ENCODE measurements at places on chromosomes 1 and 21. TPM values are rescaled to one million over a fixed set of nuclear protein-coding genes. Genes with fewer than 3 reads are reported as not detected.

DNA sequence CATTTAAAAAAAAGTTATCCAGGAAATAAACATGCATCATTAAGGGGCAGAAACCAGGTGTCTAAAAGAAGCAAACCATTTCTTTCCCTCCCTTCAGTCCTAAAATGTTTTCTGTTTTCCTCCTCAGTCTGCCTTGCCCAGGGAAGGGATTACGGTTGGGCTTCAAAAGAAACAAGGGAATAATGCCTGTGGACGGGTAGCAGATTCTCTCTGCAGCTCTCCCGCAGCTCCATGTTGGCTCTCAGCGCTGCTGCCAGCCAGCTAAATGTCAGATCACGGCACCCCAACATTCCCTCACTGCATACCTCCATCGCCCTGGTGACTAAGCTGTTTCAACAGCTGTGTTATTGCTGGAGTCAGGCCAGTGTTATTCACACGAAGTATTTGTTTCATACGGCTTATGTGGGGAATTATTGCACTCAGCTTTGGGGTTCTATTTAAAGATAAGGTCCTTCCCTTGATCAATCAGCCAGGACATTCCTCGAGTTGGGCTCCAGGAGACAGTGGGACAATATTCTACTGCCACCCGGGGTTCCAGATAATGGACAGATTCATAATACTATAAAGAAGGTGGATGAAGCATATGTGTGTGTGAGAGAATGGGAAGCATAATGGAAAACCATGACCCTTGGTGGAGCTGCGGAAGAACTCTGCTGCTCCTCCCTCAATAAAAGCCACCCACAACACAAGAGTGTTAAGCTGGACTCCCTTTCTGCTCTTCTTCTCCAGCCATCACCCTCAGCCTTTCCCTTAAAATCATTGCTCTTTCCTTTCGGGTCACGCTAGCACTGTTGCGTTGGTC, 58.2 kb downstream of the WLS start:
- DNase-seq, result peak; percentile 83

DNA sequence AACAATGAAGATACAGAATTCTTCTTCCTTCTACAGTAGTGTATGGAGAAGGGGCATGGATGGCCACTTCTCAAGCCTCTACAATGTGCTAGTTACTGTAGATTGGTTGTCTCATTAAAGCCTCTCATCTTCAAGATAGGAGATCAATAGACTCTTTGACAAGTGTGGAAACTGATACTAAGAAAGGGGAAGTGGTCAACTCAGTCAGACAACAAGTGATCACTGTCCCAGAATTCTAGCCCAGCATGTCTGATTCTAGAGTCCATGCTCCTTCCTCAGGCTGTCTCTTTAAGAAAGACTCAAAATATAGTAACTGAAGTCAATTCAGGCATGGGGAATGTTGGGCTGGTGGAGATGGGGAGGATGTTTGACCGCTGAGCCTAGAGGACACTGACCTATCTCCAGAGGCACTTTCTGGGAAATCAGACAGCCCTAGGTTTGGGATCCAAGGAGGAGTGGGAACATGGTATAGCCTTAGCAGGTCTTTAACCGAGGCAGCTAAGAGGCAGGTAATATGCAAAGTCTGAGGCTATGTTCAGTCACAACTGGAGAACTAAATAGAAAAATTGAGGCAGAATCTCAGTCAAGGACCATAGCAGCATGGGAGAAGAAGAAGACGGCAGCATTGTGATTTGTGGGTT, 39.3 kb upstream of the EYA3 start:
- no peak for DNase-seq

GRCh38 chr1:177077734-177078499, 86.6 kb downstream of the ASTN1 start:
- DNase-seq, result no peak

DNA sequence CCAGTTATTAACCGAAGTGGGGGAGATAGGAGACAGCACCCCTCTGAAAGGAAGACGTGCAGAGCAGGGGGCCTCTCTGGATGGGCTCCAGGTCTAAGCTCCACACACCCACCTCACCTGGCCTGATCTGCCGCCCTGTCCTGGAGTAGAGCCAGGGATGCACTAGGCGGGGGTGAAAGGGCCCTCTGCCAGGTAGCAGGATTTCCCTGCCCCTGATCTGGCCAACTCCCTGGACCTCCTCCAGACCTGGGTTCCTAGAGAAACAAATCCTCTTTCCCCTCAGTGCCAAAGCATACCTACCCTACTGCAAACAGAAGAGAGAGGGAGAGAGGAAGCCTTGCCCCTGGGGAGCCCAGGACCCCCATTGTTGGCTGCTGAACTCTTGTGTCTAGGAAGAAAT, 2.0 kb downstream of the CRABP2 start:
- DNase-seq, result no peak

DNA sequence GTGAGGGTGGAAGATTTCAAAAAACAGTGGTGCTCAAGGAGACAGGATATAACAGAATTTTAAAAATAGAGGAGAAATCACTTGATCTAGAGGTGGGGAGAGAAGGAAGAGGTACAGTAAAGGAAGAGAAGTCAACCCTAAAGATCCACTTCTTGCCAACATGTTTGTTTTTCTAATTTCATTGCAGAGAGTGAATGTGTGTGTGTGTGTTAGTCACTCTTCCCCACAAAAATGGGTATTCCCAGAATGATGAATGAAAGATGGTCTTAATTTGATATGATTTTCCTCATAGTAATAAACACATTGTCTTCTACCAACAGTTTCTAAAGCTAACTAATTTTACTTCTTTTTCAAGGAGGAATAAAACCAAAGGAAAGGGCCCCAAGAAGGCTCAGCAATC, 74.2 kb upstream of the NGF start:
- DNase-seq, result no peak

DNA sequence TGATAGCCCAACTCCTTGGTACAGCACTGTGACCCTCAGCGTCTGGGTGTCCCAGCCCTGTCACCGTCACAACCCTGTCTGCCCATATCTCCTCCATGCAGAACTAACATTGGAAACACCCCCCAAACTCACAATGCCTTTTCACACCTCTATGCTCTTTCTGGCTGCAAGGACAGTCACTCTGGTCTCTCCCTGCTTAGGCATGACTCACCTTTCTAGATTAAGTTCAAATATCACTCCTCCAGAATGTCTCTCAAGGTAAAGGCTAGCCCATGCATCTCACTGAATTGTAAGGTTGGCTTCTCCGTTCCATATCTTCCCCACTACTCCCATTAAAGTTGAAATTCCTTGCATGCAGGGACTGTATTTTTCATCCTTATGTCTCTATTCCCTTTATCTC, 17.0 kb upstream of the CAPN8 start:
- DNase-seq, result no peak

DNA sequence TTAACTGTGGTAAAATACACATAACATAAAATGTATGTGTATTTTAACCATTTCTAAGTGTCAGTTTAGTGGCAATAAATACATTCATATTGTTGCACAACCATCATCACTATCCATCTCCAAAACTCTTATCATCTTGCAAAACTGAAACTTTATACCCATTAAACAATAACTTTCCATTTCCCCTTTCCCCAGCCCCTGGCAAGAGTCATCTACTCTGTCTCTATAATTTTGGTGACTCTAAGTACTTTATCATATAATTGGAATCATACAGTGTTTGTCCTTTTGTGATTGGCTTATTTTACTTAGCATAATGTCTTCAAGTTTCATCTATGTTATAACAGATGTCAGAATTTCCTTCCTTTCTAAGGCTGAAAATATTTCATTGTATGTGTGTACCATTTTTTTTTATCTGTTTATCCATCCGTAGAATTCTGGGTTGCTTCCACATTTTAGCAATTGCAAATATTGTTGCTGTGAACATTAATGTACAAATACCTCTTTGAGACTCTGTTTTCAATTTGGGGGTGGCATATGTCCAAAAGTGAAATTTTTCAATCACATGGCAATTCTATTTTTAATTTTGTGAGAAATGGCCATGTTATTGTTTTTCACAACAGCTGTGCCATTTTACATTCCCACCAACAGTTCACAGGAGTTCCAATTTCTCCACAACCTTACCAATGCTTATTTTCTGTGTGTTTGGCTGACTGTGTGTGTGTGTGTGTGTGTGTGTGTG, 153.9 kb upstream of the GORAB start:
- DNase-seq, result peak; percentile 15

- DNase-seq, result no peak
These were observed 12.3 kb upstream of the SLC30A10 start for GRCh38 chr1:219940707-219941106.

- DNase-seq, result no peak
These were observed 10.0 kb upstream of the CDA start for GRCh38 chr1:20578721-20579395.

DNA sequence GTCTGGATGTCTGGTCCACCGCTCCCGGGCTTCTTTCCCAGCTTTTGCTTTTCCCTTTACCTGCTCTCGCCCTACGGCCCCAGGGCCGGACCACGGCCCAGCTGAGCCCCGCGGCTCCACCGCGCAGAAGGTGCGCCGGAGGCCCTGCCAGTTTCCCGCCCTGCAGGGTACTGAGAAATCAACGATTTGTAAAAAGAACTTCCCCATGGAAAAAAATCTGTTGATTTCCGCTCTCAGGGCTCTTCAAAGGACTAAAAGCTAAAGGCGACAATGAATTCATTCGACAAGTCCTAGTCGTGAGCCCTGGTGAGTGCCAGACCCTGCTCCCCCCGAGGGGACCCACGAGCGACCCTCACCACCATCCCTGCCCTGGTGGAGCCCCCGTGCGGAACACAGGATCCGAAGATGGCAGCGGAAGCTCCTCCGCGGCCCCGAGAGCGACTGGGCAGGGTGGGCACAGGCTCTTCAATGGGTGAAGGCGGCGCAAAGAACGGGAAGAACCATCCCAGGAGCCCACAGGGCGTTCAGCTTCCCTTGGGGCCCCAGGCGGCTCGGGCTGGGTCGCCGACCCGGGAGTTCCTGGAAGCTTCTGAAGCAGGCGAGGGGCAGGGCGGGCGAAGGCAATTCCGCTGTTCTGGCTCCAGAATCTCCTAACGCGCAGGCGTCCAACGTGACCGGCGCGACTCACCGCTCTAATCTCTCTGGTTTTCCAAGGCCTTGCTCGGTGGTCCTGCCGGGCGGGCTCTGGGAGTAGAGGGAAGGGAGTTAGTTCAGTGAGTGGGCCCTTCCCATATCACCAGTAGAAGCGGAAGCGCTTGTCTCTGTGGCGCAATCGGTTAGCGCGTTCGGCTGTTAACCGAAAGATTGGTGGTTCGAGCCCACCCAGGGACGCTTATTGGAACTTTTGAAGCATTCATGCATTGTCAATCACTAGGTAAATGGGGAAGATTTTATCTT, 6.6 kb upstream of the RNU1-2 start:
- peak; percentile 96 for DNase-seq

GRCh38 chr1:214739621-214740238, 136.7 kb downstream of the CENPF start:
- no peak for DNase-seq

DNA sequence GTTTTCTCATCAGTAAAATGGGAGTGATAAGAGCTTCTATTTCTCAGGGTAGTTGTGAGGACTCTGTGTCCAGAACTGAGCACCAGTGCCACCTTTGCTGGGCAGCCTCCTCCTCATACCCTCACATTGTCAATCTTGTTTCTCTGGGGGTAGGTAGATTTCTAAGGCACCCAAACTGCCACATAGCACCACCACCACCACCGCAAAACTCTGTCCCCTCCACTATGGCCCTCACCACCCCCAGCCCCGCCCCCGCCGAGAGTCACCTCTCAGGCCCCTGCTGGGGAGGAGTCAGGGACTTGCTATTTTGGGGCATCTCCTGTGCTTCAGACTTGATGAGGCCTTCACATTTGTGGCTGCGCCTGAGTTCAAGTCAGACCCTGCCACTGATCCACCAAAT, 549.2 kb downstream of the PTPRU start:
- no peak for DNase-seq

Gene USH2A
- 0.11 TPM for total RNA-seq

DNA sequence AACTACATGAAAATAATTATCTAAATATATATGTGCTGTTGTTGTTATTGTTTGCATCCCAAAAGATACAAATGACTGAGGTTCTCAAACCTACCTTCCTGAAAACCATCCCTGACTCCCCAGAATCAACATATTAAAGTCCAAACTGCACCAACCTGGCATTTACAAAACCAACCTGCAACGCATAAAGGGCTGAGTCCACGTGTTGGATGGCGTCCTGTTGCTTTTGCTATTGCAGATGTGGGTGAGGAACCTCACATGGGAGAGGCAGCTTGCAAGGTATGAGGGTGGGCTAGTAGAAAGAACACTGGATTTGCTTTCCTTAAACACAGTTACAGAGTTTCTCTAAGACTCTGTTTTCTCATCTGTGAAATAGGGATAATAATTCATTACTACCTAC, 1.5 kb upstream of the C8B start:
- no peak for DNase-seq

- DNase-seq, result no peak
These were observed 33.6 kb upstream of the ADARB1 start for GRCh38 chr21:45040739-45041138.

DNA sequence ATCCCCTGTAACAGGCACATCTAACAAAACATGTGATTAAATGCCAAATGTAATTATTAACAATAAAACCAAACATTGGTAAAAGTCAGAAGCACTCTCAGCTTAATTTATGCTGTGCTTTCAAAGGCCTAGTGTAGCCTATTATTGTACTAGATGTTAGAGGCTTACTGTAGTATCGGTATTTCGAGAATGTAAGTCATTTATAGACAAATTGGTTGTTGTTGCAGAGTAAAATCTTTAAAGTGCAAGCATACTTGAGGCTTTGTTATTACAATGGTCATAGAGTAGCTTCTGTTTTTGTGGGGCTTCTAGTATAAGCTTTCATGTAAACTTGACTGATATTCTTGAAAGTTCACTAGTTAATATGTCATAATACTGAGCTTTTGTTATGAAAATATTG, 965.8 kb downstream of the PLA2G4A start:
- no peak for DNase-seq

Gene IQCC
- 3.8 TPM for total RNA-seq

GRCh38 chr1:57603696-57604095, 179.8 kb upstream of the DAB1 start:
- DNase-seq, result no peak

DNA sequence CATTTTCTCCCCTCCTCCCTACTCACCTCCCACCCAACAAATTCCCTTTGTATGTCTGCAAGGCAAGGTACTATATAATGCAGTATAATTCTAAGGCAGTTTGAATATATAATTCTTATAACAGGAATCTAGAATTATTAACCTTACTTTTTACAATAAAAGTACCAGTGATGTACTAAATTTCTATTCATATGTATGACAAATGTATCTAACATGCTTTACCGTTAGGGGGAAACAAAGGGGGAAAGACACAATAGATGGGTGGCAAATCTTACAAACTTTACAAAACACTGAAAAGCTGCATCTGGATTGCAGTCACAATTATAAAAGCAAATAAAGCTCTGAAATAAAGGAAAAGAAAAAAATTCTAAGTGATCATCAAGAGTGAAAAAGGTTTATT, 2.3 kb downstream of the PIK3R3 start:
- no peak for DNase-seq

GRCh38 chr1:202143011-202143767, 1.3 kb downstream of the ARL8A start:
- no peak for DNase-seq

- no peak for DNase-seq
These were observed 30.9 kb upstream of the EDEM3 start for GRCh38 chr1:184785529-184785928.

- DNase-seq, result no peak
These were observed 113.3 kb downstream of the KIAA0319L start for GRCh38 chr1:35443768-35444518.

Gene KPRP
- not detected for total RNA-seq

All from lung (tissue), 17 donors.